ENCODE measurements at places on chromosomes 3 and 15.

GRCh38 chr3:33401781-33402180 is 38.4 kb downstream of the UBP1 start:
- DNase-seq: no peak

DNA sequence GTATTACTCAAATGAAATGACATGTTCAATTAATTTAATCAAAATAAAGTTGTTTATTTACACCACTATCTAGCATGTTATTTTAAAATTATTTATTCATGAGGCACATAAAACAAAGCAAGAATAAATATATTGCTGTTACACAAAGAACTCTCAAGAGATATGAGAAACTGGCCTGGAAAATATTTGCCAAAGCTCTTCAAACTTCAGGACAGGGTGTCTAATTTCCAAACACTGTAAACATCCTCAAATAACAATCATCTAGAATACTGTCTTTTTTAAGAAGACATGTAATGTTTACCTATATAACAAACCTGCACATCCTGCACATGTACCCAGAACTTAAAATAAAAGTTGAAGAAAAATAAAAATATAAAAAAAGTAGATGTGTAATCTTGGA is 876.6 kb downstream of the TUSC7 start:
- DNase-seq: no peak

DNA sequence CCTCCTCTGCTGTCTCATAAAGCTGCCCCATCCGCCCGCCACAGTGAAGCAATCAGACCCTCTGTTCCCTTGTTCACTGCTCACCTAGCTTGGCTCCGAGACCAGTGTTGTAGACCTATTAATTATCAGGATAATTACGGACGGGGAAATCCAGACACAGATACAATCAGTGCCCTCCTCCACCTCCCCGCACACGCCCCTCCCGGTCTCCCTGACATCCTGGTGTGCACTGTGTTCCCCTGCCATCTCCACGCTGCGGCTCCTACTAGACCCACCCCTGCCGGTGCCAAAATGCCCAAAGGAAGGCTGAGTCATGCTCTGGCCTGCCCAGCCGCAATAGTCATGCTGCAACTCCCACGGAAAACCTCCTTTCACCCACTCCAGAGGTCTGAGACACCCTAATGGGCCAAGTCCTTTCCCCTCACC is 277.3 kb upstream of the TLE3 start:
- no peak for DNase-seq

- DNase-seq: no peak
These were observed 6.9 kb downstream of the MTMR10 start for GRCh38 chr15:30984542-30984941.

DNA sequence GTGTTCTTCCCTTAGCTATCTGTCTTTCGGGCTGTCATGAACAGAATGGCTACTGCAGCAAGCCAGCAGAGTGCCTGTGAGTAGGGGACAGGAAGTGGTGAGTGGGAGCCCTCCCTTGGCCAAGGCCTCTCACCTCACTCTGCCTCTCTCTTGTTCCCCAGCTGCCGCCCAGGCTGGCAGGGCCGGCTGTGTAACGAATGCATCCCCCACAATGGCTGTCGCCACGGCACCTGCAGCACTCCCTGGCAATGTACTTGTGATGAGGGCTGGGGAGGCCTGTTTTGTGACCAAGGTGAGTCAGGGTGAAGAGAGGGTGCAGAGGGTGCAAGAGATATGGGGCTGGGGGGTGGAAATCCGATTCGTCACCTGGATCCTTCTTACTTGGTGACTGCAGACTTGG is 3.0 kb downstream of the DLL4 start:
- no peak for DNase-seq

DNA sequence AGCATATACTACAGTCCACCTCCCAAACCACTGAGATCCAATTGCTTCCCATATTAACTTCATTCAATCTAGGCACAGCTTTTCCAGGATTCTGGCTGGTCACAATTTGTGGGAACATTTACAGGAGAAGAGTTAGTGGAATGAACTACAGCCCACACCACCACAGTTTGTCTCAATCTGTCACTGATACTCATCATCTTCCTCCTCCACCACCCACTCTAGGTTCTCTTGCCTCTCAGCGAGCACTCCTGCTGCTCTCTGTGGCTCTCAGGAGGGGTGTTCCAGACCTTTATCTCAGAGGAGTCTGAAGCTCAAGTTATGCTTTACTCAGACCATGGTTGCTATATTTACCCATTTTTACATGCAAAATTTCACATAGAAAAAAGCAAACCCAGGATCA is 25.9 kb upstream of the PLA2G4D start:
- DNase-seq: no peak

GRCh38 chr15:68484696-68485400 is 52.9 kb upstream of the ITGA11 start:
- no peak for DNase-seq

DNA sequence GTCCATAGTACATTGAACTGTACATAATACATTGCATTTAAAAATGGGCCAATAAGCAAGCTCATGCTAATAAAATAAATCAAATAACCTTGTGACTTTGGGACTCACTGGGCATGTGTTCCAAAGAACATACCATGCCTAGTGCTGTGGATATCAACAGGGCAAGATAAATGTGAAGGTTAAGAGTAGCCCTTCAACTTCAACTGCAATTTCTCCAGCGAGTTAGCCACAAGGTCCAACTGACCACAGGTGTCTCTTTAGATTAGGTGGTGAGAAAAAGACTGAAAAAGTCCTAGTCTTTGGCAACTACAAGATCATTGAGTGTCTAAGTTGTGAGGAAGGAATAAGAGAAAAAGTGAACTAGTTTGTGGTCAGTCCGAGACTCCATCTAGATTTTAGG is 78.3 kb upstream of the ATP11B start:
- DNase-seq: no peak

DNA sequence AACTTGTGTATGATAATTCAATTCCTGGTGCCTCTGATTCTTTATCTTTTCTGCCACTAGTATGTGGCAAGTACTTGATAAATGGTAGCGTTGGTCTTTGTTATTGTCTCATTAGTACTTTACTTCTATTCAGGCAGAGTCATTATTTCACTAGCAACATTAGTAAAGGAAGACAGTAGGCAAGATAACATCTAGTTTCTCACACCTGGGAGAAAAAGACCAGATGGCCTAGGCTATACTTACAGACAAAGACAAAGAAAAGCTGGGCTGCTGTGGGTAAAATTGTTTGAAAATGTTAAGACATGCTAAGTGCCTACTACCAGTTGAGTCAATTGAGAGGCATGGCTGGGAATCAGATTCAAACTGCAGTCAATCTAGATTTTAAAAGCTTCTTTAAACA is 198.7 kb upstream of the CMC1 start:
- DNase-seq: no peak

DNA sequence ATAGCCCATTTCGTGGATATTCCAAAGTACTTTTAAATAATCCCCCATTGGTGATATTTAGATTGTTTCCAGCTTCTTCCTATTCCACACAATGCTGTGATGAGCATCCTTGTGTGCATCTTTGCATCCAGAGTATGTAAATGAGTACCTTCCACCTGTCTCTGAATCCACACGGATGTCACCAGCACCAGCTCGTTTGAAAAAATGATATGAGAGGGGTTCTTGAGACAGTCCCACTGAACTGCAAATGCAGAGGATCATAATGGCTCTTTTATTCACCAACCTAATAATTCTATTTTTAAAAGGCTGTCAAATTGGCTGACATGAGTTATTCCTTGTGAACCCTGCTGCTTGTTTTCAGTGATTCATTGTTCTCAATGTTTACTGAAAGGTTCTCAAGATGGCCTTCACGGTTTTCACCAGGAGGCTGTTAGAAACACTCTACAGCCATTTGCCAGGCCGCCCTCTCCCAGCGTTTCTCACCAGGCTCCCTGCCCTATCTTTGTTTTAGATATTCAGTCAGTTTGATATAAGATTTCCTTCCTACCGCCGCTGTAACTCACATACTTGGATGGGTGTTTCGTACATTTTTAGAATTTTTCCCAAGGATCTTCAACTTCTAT is 96.7 kb upstream of the PTPRG start:
- no peak for DNase-seq

DNA sequence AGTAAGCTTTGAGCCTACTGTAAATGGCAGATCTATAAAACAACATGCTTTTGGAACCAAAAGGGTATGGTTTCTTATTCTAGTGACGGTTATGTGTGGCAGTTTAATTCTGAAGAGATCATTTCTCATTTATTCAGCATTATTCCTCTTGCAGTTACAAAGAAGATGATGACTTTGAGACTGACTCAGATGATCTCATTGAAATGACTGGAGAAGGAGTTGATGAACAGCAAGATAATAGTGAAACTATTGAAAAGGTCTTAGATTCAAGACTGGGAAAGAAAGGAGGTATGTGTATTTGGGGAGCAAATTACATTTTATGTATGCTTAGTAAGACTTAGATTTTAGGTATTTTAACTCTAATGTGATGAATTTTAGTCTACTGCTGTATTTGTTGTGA is 41.5 kb downstream of the CHD2 start:
- DNase-seq: no peak

DNA sequence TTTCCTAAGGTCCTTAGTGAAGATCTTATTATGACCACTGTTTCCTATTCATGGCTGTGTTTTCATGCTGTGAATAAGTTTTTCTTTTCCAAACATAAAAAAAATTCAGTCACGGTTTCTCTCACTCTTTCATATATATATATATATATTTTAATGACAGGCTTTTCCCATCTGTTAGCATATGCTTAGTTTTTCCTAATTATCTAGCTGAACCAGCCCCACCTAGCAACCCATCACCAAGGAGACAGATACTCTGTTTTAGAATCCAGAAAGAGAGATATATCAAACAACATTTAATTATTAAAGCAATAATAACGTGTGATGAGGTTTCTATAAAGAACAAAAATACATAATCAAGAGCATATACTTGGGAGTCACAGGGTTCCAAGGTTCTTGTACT is 58.3 kb downstream of the TMCC1 start:
- no peak for DNase-seq

GRCh38 chr3:126931806-126932187 is 51.1 kb upstream of the PLXNA1 start:
- DNase-seq: no peak

DNA sequence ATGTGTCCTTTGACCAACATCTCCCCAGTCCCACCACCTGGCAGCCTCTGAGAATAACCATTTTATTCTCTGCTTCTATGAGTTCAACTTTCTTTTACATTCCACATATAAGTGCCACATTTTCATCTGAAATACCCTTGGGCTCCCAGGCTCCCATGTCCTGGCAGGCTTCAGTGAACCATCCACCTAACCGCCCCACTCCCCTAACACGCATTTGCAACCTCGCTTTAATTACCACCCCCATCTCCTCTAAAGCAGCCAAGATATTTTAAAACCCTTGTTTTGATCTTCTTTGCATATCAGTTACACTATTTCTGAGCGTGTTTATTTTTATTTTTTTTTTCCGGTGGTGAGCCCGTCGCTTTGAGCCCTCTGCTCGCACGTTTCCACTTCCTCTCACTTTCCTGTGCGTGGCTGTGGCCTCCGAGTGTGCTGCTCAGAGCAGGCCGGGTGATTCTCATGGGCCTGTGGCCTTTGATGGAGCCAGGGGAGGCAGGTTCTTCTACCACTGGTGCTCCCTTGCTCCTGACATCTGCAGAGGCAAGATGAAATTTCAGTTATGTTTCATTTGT is 195.4 kb upstream of the LPP start:
- DNase-seq: no peak

DNA sequence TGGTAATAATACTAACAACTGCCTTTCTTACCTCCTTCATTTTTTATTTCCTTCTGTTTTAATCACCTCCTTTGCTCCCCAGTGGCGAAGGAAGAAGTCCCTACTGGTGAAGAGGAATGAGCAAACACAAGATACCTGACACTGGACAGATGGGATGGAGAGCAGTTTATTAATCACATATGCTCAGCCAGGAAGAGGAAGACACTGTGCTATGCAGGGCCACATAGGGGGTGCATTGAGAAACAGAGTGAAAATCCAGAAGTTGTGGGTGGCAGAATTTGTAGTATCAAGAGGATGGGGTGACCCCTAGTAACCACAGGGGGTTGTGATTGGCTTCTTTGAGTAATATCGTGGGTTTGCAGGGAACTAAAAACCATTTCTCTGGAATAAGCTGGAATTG is 1041.9 kb downstream of the OTOL1 start:
- no peak for DNase-seq

GRCh38 chr3:60308808-60309207 is 942.4 kb downstream of the FHIT start:
- DNase-seq: no peak

- DNase-seq: no peak
These were observed 36.8 kb upstream of the MAP3K13 start for GRCh38 chr3:185325946-185326791.

DNA sequence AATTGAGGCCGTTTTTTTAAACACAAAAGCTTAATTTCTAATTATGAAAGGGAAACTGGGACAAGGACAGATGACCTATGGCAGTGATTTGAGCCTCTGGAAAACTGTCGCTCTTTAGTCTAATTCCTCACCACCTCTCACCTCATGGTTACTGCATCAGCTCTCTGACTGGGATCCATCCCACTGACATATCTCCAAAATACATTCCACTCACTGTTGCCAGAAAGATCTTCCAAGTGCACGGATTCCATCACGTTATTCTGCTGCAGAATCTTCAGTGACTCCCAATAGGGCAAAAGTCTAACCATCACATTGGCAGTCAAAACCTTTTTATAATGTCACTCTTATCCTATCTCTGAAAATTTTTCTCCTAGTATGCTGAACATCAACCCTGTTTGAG is 132.3 kb upstream of the MB21D2 start:
- no peak for DNase-seq

GRCh38 chr15:84855136-84855535 is 29.3 kb upstream of the SLC28A1 start:
- DNase-seq: no peak

- DNase-seq: no peak
These were observed 359.4 kb downstream of the VPS13C start for GRCh38 chr15:61700803-61701202.

DNA sequence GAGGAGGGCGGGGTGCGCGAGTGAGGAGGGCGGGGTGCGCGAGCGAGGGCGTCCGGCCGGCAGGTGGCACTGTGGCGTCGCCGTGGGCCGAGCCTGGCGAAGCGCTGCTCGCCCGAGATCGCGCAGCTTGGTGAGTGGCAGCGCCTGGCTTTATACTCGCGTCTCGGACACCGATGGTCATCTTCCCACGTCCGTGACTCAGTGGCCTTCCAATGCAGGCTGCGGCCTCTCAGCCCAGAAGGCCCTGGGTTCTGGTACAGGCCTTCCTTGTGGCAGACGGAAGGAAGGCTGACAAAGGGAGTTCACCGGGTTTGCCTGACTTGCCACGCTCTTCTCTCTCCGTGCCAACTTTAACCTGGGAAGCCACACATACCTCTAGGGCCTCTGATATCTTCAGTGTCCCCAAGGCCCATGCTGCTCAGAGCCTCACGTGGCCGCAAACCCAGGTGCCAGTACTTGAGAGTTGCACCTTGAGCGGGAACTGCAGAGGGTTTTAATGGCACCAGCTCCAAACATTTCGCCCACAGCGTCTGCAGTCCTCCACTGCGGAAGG is 195.3 kb upstream of the LYSMD4 start:
- no peak for DNase-seq

DNA sequence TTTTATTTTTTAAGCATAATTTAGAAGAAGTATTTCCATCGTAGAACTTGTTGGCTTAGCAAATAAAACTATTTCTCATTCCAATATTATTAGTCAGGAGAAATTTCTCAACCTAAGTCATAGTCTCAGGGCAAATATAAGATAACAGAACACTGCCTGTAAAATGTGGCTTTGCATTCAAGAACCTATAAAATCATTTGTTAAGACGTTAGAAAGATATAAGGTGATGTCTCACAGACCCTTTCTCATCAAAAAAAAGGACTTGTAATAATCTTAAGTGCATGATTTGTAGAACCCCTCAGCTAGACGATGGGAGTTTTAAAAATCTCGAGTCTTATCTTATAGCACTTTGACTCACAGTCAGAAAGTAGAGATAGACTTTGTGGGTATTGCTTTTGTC is 314.7 kb upstream of the CFAP20DC start:
- DNase-seq: peak; percentile 35
